T-helper 9 cell (primary cell): ENCODE measurements at places on chromosomes 5 and 9.

- DNase-seq = no peak
Measured at GRCh38 chr5:16685069-16685468, 68.3 kb upstream of the RETREG1 start.

DNA sequence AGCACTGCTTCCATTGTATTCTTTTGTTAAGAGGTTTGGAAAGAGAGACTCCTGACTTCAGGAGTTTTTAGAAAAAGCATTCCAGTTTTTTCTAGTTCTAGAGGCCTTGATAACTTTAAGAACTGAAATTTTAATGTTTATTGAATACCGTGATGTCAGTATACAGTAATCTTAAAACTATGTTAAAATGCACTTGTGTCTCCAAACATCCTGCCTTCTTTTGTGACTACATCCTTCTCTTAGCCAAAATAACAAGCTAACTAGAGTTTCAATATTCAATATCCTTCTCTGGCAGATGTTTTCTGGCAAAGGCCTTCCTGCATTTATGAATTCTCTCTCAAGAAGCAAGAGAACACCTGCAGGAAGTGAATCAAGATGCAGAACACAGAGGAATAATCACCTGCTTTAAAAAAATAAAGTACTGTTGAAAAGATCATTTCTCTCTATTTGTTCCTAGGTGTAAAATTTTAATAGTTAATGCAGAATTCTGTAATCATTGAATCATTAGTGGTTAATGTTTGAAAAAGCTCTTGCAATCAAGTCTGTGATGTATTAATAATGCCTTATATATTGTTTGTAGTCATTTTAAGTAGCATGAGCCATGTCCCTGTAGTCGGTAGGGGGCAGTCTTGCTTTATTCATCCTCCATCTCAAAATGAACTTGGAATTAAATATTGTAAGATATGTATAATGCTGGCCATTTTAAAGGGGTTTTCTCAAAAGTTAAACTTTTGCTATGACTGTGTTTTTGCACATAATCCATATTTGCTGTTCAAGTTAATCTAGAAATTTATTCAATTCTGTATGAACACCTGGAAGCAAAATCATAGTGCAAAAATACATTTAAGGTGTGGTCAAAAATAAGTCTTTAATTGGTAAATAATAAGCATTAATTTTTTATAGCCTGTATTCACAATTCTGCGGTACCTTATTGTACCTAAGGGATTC is 43.1 kb downstream of the NDFIP1 start:
- peak; percentile 46 for DNase-seq

DNA sequence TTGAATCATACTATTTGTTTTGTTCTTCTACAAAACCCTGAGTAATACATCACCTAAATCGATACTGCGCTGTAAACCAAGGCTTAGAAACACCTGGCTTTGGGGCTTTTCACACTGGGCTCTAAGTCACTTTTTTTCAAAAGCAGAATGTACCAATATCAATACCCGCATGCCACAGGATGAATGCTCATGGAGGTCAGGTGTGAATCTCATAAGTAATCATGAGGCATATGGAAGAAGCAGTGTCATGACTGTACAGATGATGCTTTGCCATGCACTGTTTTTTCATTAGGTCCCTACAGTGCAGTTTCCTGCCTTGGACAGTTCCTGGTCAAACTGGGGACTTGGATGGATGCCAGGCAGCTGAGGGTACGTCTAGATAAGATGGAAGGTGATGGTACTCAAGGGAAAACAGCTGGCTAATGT is 49.0 kb upstream of the ATG10 start:
- DNase-seq = no peak

DNA sequence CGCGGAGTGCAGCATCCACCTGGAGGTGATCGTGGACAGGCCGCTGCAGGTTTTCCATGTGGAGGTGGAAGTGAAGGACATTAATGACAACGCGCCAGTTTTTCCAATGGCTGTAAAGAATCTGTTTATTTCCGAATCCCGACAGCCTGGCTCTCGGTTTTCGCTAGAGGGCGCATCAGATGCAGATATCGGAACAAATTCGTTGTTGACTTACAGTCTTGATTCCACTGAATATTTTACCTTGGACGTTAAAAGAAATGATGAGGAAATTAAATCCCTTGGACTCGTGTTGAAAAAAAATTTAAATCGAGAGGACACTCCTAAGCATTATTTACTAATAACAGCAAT is 611 bp downstream of the PCDHA3 start:
- no peak for DNase-seq

- no peak for DNase-seq
Measured at GRCh38 chr9:126788046-126788445, 16.8 kb upstream of the ZBTB43 start.

DNA sequence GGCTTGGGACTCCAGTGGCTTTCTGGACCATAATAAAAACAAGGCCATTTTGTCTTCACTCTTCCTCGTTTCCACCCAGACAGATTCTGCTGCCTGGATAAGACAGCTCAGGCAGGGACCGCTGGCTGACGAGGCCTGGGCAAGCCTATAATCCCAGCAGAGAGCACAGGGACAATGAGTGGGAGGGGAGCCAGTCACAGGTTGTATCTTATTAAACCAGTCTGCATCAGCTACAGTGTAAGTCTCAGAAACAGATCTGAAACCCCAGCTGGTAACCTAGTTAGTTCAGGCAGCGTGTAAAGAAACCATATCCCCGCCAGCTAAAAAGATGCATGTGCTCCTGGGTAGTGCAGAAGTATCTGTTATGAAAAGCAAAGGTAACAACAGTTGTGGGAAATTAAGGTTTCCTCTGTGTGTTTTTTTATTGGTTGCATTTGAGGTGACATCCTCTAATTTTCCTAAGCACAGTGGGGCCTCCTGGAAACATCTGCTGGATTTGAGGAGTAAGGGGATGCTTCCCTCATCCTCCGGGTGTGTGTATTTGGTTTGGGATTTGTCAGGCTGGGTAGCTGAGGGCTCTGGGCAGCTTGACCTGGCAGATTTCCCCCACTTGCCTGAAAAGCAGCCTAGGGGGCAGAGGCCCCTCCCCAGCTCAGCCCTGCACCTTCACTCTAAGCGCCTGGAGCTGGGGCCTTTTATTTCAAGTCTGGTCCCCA is 15.2 kb upstream of the TAL2 start:
- no peak for DNase-seq

DNA sequence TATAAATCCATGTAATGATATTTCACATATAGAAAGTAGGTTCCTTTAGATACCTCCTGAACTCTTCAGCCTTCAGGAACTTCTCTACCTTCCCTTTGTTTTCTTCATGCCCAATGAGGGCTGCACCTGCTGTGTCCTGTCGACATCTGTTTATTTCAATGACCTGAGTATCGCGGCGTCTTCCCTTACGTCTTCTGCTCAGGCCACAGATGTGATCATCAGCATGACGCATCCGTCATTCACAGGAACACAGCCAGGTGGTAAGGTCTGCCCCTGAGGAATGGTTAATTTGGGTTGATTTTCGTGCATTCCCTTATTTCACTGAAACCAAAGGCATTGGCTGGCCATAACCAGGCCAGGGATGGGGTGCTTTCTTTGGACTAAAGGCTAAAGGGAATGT is 217.1 kb downstream of the MED10 start:
- DNase-seq = no peak

DNA sequence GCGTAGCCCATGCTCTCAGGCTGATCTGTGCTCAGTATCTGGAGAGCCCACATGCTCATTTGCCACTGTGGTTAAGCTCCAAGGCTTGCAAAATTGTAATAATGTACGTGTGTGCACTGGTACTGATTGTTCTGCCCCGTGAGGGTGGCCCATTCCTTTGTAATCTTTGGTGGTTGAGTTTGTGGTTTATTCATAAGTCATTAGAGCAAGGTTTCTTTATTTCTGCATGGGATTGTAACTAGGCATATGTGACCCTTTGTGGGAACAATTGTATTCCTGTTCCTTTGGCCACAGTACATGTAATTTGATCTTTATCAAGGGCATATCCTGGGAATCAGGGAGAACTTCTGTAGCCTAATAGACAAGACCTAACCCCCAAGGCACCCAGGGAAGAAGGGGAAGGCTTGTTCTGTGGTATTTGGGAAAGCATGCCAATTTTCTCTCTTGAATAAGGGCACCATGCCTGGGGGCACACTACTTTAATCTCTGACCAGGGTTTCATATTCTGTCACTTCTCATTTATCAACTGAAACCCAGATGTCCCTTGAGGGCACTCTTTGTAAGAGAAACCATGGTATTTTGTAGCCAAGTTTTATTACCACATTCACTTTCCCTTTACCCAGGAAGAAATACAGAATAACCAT is 74.6 kb downstream of the NPR3 start:
- DNase-seq = no peak

DNA sequence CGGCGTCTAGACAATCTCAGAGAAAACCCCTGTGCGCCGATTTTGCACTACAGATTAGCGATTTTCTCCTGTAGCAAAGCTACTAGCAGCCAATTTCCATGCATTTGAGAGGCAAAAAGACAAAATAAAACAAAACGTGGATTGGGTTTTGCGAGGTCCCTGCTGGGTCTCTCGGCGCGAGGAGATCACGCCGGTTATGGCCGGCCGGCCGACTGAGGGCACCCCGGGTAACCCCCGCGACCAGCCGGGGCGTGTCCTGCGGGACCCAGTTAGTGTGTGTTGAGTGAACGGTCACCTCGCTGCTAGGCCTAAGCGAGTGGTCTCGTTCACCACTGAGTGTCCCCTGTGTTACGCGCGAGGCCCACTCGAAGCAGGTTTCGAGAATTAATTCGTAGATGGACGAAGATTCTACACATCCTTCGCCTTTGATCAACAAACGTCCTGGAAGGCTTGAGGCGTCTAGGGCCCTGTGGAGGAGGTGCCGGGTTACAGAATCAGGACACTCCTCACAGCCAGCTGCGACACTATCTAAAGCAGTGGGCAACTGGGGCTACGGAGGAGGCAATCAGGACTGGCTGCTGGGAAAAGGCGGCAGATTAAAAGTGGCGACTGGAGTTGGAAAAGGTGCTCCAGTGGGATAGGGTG is 764 bp upstream of the VDAC1 start:
- DNase-seq = no peak

DNA sequence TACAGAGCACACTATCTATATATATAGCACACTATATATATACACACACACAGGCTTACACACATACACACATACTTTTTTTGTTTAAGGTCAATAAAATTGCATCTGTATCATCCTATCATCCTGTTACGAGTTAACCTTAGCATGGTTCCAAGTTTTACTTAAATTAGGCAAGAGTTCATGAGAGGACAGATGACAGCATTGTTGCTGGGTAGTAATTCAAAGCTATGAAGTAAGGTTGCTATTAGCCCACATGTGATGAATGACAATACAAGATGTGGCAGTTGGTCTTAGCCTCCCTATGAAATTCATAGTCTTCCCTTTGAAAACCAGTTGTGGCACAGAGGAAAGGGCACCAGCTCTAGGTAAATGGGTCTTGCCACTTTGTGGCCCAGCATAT is 438.1 kb downstream of the ACTL7B start:
- DNase-seq = no peak

- no peak for DNase-seq
Measured at GRCh38 chr5:57085306-57086081, 88.4 kb upstream of the GPBP1 start.

- DNase-seq = no peak
Measured at GRCh38 chr5:94432499-94432898, 185.9 kb downstream of the KIAA0825 start.

GRCh38 chr5:56072863-56073766 is 78.4 kb upstream of the IL6ST start:
- no peak for DNase-seq

- no peak for DNase-seq
Measured at GRCh38 chr9:124780060-124780756, 3.3 kb downstream of the OLFML2A start.

GRCh38 chr5:14749579-14750101 is 85.1 kb downstream of the OTULIN start:
- DNase-seq = no peak

DNA sequence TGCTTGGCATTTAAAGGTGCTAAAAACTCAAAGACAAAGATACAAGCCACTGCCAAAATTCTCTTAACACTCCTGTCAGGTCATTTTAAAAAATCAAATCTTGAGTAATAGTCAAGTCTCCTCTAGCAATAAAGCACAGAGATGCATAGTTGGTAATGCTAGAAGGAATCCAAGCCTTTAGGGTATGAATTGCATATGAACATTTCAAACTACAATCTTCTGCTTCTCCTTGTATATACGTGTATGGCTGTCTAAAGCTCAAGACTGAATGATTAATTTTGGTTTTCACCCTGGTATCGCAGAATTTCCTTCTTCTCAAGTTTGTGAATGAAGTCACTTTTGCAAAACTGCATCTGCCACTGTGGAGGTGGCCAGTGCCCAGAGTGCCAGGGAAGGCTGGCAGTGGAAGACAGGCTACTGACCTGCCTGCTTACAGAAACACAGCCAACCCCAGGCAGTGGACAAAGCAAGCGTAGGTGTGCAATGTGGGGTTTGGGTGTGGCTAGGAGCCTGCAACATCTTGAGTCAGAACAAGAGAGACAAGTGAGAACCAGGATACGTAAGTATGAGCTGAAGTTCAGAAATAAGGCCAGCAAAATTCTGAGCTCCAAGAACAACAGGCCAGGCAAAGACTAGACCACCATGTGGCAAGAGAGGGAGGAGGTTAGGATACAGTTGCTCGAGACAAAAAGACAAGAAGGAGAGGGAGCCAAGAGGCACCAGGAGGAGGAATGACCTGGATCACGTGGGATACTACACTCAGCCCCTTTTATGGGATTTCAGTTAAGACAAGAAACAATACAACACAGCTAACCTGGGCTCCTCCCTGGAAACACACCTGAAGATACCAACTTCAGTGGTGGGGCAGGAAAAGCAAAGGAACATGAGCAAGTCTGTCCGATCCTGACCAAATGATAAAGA is 22.6 kb downstream of the MYO10 start:
- no peak for DNase-seq

- no peak for DNase-seq
Measured at GRCh38 chr5:56329652-56330051, 96.5 kb upstream of the ANKRD55 start.

GRCh38 chr5:53392073-53392472 is 88.4 kb upstream of the FST start:
- DNase-seq = no peak
